ENCODE measurements at places on chromosomes 2 and 18. TPM values are rescaled to one million over a fixed set of nuclear protein-coding genes. Genes with fewer than 3 reads are reported as not detected.

GRCh38 chr18:22465859-22466457 is 48.2 kb upstream of the CTAGE1 start:
- DNase-seq: peak; percentile 67

GRCh38 chr2:27218614-27219013 is 1.4 kb downstream of the CAD start:
- DNase-seq: no peak

- DNase-seq: no peak
Observed at GRCh38 chr18:1392046-1392445, 487.4 kb downstream of the ADCYAP1 start.

DNA sequence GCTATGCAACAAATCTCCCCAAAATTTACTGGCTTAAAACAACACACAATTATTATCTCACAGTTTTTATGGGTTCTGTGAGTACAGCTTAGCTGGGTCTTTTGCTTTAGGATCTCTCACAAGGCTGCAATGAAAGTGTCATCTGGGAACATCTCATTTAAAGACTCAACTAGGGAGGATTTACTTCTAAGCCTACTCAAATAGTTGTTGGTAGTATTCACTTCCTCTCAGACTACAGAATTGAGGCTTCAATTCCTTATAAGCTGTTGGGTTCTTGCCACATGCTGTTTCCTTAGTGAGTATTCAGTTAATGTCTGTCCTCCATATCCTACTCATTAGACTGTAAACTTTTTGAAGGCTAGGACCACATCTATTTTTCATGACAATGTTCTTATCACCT is 72.3 kb downstream of the MDH1 start:
- no peak for DNase-seq

GRCh38 chr2:71004857-71005256 is 10.2 kb upstream of the TEX261 start:
- no peak for DNase-seq

DNA sequence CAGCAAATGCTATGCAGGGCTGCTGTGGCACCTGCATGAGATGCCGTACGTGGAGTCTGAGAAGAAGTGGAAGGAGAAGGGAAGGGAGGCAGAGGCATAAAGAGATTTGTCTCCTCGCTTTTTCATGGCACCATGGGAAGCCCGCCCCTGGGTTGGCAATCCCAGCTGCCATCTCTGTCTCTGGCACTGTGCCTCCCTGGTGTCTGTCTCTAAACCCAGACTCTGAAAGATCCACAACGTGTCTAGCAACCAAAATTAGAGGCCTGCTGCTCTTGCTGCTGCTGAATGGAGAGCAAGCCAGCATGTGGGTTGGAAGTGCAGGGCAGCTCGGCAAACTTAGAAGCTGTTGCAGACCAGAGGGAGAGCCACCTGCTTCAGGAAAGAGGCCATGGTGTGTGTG is 53.1 kb downstream of the INO80C start:
- DNase-seq: no peak

The ASB18 gene
- total RNA-seq: not detected

The MRPL30 gene
- 19.7 TPM for total RNA-seq

Measured in mucosa of gallbladder (tissue), 1 donor.